Kidney capillary endothelial cell (primary cell): ENCODE measurements at places on chromosomes 1 and 21.

- no peak for DNase-seq
Observed at GRCh38 chr21:28738882-28739281, 253.8 kb downstream of the LTN1 start.

DNA sequence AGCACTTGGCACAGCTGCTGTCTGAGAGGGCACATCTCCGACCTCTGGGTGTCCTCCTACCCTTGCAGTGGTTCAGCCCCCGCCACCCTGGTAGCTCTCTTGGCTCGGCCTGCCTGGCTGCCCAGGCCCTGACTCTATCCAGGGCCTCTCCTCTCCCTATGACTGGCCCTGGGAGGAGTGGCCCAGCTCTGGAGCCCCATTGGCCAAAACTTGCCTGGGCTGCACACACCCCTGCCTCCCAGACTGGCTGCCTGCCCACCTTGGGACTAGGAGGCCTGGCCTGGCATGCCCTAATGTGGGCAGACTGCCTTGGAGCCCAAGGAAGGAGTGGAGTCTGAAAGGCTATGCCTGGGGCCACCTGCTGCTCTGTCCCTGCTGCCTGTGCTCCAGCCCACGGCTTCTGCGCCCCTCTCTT lies 33.6 kb downstream of the ACOT11 start:
- DNase-seq: no peak

- no peak for DNase-seq
Observed at GRCh38 chr1:235893840-235894239, 27.1 kb upstream of the LYST start.

- no peak for DNase-seq
Observed at GRCh38 chr1:89552471-89553081, 27.9 kb downstream of the LRRC8B start.

DNA sequence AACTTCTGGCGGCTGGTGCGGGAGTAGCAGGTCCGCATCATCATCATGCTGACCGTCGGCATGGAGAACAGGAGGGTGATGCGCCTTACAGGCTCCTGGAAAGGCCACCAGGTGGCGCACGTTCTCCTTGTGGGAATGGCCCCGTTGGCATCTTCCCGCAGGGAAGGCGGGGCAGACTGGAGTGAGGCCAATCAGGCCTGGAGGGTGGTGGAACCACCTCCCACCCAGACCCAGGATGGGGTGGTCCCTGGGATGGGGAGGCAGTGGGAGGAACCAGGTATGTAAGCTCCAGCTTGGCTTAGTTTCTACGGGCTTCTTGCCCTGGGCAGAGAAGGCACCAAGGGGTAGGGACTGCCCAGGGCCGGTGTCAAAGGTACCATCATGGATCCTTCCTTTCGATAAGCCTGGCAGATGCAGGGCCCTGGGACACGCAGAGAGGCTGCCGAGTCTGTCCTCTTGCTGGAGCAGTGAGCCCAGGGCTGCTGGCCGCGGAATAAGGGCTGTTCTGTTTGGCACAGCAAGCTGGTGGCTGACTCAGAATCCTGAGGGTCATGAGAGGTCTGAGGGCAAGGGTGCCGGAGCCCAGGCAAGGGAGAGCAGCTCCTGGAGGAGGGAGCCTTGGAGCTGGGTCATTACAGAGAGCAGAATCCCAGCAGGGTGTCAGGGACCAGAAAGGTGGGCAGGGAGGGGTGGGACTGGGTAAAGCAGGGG lies 8.7 kb upstream of the LGR6 start:
- peak; percentile 85 for DNase-seq

DNA sequence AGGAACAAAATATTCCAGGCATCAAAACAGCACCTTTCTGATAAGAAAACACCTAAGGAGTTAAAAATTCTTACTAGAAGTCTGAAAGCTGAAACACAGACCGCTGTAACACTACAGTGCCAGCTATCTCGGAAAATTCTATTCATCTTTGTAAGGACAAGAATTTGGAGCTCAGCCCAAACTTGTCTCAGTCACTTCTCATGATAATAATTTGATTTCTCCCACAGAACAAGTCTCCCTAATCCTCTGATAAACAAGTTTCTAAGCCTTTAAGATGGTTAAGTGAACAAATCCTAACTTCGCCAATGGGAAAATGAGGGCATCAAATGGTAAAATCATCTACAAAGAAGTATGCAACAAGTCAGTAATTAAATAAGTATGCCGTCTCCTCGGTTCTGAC lies 59.9 kb downstream of the SIPA1L2 start:
- DNase-seq: no peak

GRCh38 chr21:31103571-31104265 lies 65.4 kb upstream of the KRTAP19-8 start:
- no peak for DNase-seq

DNA sequence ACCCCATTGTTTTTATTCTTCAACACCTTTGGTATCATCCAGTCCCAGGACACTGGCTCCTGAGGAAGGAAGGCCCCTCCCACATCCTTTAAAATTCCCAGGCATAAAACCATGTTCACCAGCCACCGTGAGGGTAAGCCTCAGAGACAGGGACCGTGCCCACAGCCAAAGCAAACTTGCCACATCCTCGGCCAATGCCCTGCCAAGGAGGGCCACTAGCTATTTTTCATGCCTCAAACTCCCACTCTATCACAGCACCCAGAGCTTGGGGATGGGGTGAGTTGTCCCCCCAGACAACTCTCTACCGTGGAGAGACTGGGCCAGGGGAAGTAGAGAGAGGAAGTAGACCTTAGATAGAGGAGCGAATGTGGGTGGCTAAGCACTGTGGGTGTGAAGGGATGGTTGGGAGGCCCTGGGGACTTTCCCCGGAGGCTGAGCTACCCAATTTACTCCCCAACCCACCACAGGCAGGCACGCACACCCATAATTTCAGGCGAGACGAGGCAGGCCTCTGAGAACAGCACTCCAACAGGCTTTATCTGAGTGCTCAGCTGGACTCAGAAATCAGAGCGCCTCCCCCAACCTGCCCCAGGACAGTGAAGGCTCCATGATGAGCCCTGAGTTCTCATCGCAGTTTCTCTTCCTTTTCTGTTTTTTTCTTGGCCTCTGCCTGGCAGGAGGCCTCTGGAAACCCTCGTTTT lies 15.9 kb upstream of the BTG2 start:
- no peak for DNase-seq

DNA sequence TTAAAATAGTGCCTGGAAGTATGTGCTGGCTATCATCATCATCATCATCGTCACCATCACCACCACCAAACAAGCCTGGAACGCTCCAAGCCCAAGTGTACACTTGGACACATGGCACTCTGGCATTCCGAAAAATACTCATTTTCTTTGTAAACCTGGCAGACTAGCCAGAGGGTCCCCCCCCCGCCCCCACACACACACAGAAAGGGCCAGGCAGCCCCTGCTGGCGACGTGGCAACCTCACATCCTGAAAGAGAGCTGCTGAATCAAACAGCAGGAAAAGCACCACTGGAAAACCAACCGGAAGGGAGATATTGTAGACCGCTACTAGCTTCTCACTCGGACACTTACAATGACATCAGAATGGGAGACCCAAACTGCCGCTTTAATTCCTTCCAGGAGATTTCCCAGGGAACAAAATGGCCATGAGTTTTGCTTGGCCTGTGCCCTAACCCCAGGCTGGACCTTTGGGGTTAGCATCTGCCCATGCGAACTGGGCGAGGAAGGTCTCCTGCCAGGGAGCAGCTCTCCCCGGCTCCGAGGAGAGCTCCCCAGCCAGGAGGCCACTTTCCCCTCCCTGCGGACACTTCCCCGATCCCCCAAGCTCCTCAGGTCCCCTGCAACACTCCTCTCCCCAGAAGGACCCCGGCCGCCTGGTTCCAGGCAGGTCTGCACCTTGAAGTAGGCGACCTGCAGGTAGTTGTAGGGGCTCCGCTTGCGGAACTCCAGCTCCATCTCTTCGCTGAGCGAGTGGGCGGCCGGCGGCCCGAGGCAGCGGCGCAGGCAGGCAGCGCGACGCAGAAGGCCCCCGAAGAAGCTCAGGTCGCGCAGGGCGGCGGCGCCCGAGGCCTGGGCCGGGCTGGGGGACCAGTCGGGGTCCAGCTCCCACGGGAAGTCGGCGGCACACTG lies 742 bp downstream of the P3H1 start:
- DNase-seq: peak; percentile 52

GRCh38 chr1:2506007-2506860 lies 20.2 kb downstream of the PANK4 start:
- no peak for DNase-seq

DNA sequence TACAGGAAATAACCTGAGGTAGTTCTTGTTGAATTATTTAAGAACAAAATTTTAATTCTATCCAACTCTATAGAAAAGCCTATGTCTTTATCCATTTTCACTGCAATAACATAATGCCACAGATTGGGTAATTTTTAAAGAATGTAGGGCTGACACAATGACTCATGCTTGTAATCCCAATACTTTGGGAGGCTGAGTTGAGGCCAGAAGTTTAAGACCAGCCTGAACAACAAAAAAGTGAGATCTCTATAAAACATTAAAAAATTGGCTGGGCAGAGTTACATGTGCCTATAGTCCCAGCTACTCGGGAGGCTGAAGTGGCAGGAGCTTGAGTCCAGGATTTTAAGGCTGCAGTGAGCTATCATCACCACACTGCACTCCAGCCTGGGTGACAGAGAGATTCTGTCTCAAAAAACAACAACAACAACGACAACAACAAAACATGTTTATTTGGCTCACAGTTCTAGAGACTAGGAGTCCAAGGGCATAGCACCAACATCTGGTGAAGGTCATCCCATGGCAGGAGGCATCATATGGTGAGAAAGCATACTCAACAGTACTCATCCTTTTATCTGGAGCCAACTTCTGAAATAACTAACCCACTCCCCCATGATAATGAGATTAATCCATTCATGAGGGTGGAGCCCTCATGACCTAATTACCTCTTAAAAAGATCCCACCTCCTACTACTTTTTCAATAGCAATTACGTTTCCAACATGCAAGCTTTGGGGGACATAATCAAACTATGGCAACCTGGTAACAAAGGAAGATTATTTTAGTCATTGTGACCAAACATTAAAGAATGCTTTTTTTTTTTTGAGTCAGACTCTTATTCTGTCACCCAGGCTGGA lies 59.6 kb downstream of the ABL2 start:
- DNase-seq: no peak

- DNase-seq: no peak
Observed at GRCh38 chr21:44354775-44355771, 1.7 kb downstream of the TRPM2 start.

DNA sequence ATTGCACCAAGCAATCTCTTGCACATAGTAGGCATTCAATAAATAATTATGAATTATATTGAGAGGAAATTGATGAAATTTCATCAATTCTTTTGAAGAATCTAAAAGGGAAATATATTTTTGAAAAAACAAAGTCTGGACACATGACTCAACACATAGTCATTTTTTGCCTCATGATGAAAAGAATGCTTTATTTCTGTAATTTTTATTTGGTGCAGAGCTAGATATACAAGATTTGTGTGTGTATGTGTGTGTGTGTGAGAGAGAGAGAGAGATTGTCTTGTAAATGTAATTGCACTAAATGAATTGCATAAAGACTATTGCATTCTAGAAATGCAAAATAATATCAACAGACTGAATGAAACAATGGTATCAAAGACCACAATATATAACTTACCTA lies 206.2 kb upstream of the C1orf87 start:
- DNase-seq: peak; percentile 36

DNA sequence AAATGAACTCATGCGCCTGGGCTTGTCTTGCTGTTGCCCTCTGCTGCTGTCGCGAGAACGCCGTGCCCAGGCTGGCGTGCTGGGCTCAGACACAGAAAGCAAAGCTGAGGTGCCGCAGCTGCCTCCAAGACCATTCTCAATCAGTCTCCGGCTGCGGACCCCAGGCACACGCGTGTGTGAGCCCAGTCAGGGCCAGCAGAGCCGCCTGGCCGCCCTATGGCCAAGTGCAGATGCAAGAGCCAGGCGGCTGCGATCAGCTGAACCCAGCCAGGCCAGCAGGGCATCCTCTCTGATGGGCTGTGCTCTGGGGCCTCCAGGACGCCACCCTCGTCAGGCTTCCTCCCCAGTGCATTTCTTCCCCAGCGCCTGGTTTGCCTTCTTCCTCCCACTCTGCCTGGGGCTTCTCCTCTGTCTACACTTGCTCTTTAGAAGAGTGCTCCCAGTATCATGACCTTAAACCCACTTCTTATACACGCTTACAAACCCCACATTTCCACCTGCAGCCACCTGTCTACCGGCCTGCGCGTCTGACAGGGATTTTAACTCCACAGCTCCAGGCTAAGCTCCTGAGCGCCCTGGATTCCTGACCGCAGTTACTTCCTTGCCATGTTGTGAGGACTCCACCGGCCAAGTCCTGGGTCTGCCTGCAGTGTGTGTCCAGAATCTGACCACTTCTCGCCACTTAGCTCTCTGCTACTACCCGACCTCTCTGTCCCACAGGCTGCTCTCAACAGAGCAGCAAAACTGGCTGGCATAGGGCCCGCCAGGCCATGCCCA lies 21.7 kb upstream of the LRRC47 start:
- DNase-seq: no peak

DNA sequence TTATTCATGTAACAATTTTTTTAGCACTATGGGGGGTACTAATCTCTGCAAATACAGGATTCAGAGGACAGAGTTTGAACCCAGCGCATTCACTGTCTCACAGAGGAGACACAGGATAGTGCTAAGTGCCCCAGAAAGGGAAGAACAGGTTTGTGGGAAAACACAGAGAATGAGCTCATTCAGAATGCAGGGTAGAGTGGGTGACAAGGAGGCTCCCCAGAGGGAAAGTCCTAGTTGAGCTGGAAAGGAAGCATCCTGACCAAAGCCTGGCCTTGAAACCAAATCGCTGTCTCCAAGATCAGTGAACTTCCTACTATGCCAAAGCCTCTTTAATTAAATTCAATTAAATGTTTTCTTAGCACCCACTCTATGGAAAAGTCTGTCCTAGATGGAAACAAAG lies 19.0 kb upstream of the RGS2 start:
- no peak for DNase-seq

- DNase-seq: no peak
Observed at GRCh38 chr1:50846224-50846839, 113.7 kb downstream of the FAF1 start.

- no peak for DNase-seq
Observed at GRCh38 chr21:41806773-41807172, 39.9 kb upstream of the RIPK4 start.

GRCh38 chr1:182633031-182633430 lies 28.8 kb upstream of the RGS16 start:
- DNase-seq: no peak

- no peak for DNase-seq
Observed at GRCh38 chr1:95733031-95733430, 499.0 kb downstream of the RWDD3 start.

DNA sequence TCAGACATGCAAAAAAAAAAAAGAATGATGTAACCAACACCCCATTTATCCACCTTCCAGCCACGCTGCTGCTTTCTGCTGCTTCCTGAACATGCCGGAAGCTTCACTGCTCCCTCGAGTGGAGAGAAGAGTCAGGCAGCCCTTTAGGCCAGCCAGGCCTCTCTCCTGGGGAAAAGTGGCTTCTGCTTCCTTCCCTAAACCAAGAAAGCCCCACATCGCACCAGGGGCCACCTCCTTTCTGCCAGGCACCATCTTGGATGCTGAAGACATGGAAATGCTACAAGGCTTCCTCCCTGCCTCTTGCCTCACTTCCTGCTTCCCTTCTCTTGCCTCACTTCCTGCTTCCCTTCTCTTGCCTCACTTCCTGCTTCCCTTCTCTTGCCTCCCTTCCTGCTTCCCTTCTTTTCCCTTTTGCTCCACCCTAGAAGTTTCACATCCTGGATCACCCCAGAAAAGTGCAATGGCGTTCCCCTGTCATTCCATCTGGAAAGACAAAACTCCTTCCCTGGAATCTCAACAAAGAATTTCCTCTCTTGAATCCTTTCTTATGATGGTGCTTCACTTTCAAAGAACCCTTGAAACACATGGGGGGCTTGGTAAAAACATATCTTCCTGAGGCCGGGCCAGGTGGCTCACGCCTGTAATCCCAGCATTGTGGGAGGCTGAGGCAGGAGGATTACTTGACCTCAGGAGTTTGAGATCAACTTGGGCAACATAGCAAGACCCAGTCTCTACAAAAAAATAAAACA lies 18.7 kb downstream of the TNFRSF8 start:
- DNase-seq: no peak
